ENCODE measurements at places on chromosomes 2 and 18. TPM values are rescaled to one million over a fixed set of nuclear protein-coding genes. Genes with fewer than 3 reads are reported as not detected.

RANBP2 gene
- 10.3 TPM for polyA plus RNA-seq

MZT2B gene
- polyA plus RNA-seq = 253 TPM

IL1A gene
- polyA plus RNA-seq = not detected

C2orf66 gene
- 0.05 TPM for polyA plus RNA-seq

IL1RL1 gene
- 0.03 TPM for polyA plus RNA-seq

RAB17 gene
- polyA plus RNA-seq = 141 TPM

NTSR2 gene
- not detected for polyA plus RNA-seq

RNF25 gene
- 87.6 TPM for polyA plus RNA-seq

DHRS9 gene
- not detected for polyA plus RNA-seq

CPLX4 gene
- not detected for polyA plus RNA-seq

COL5A2 gene
- polyA plus RNA-seq = 0.83 TPM

ALPP gene
- polyA plus RNA-seq = not detected

KIAA2012 gene
- not detected for polyA plus RNA-seq

G6PC2 gene
- not detected for polyA plus RNA-seq
